ENCODE measurements at places on chromosomes 7 and 10.

DNA sequence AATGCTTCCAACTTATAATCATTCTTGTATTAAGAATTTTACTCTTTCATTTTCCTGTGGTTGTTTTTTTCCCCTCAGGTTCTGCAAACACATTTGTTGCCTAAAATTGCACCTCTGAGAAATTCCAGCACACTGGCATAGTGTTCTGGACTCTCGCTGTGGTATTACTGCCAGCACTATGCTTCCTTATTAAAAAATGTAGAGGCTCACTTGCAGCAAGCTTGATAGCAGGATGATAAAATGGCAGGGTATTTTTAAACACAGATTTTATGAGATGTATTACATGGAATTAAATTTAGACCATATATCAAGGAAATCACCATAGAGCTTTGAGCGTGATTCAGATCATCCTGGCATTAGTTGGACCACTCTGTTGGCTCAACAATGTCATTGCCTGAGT is 416.7 kb upstream of the AKR1E2 start:
- no peak for DNase-seq

GRCh38 chr10:62231371-62231770 is 37.3 kb downstream of the RTKN2 start:
- no peak for DNase-seq

GRCh38 chr7:109901926-109902325 is 1189.0 kb upstream of the LRRN3 start:
- no peak for DNase-seq

GRCh38 chr7:92809760-92810573 is 26.4 kb downstream of the CDK6 start:
- peak; percentile 66 for DNase-seq

- DNase-seq: no peak
Observed at GRCh38 chr10:1369197-1369596, 313.0 kb downstream of the WDR37 start.

DNA sequence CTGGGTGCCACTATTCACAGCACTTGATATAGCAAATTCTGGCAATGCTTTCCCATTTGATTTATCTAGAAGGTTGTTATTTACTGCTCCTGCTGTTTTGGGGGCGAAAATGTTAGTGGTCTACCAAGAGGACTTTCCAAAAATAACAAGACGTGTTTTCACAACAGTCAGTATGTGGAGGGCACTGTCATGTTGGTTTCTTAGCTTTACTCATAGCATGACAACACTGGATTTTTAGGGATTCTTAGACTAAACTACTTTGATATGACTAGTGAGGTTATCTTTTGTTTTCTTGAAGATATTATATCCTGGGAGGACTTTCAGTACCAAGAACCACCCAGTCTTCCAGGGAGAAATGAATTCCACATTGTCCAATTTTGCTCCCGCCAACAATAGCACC is 49.4 kb downstream of the NUDCD3 start:
- no peak for DNase-seq

DNA sequence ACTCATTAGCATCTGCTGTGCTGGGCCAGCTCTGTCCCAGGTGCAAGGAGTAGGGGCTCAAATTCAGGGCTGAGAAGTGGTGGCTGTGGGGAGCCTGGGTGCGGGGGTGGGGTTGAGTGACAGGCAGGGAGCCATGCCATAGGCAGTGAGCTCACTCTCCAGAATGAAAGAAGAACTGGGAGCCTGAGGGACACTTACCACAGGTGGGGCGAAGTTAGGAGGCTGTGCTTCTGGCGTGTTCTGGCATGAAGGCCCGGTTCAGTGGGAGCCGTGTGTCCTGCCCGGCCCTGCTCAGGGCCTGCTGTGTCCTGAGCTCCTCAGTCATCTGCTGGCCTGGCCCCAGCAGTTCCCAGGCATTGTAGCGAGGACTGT is 62.5 kb downstream of the MKI67 start:
- DNase-seq: no peak

- DNase-seq: no peak
Observed at GRCh38 chr7:29040579-29040925, 82.4 kb upstream of the TRIL start.

GRCh38 chr7:849145-849544 is 16.9 kb downstream of the SUN1 start:
- DNase-seq: no peak

- no peak for DNase-seq
Observed at GRCh38 chr10:1153805-1154351, 97.7 kb downstream of the WDR37 start.

DNA sequence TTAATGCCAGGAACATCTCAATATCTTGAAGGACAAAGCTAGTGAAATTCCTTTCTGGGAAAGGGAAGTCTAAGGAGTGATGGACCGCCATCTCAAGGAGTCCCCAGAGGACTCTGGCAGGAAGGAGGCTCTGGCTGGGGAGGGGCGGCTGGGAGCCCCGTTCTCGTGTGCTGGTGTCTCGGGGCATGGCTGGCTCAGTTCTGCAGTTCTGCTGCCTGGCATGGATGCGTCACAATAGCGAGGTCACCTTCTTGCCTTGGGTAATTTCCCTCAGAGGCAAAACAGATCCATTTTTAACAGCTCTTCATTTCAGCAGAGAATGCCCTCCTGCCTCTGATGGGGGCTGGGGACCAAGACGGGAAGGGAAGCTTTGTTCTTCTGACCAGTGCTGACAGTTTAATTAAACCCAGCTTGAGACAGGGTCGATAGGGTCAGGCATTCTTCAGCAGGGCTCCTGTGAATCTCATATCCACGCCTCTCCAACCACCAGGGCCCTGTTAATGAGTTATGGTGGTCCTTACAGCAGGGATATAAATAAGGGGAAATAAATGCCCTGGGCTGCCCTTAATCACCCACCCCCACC is 35.7 kb downstream of the SLIT1 start:
- DNase-seq: no peak

DNA sequence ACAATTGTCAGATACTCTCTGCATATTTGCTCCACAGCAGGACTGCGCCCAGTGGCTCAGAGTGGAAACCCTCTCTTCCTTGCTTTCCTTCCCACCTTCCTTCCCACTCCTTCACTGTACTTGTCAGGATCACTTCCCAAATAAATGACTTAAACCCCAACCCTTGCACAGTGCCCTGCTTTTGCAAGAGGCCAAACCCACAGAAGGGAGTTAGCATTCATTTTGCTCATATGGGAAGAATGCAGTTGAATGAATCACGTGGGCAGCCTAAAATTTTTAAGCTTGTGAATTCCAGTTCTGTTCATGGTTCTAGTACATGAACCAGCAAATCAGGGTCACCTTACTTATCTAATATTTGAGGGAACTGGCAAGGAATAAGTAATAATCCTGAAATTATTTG is 47.7 kb upstream of the SFMBT2 start:
- DNase-seq: no peak

DNA sequence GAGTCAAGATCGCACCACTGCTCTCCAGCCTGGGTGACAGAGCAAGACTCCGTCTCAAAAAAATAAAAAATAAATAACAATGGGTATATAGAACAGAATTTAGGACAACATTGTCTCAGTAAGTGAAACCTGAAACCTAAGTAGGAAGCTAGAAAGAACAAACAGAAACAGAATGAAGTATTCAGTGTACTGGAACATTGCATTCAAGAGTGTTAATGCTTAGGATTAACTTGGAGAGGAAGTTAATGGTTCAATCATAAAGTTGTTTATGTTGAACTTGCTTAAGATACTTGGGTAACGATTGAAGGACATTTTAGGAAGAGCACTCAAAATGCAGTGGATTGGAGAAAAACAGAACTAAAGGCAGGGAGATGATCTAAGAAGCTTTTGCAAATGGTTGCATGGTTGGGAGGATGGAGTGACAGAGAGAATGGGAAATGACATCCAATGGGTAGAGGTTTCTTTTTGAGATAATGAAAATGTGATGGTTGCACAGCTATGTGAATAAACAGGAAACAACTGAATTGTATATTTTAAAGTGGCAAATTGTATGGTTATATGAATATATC is 233.7 kb downstream of the ADK start:
- no peak for DNase-seq

- DNase-seq: no peak
Observed at GRCh38 chr10:121088524-121088923, 237.4 kb downstream of the WDR11 start.

- no peak for DNase-seq
Observed at GRCh38 chr10:57249615-57250281, 888.7 kb upstream of the ZWINT start.

- DNase-seq: peak; percentile 46
Observed at GRCh38 chr10:86652361-86653202, 1.8 kb upstream of the OPN4 start.

- DNase-seq: no peak
Observed at GRCh38 chr7:115015619-115016018, 93.7 kb downstream of the MDFIC start.

GRCh38 chr10:112282086-112282485 is 1.1 kb upstream of the TECTB start:
- DNase-seq: no peak

DNA sequence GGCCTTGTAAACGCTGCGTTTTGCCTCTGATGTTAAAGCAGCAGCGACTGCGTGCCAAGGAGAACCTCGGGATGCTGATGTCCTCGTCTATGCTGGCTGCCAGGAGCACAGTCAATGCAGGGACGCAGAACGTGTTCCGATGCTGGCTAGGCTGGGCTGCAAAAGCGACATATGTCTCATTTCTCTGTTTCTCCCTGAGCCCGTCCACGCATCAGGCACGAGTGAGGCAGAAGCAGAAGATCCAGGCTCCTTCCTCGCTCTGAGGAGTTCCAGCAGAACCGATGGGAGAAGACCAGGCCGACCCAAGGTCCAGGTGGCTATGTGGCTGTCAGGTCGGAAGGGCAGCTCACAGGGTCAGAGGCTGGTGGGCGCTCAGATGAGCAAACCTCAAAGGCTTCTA is 3.7 kb upstream of the FOXL3 start:
- DNase-seq: no peak
